ENCODE measurements at places on chromosomes 5 and 9.

- no peak for DNase-seq
Observed at GRCh38 chr9:129558551-129559505, 62.1 kb downstream of the C9orf50 start.

GRCh38 chr5:143331956-143332355 lies 71.5 kb downstream of the NR3C1 start:
- DNase-seq, result no peak

- no peak for DNase-seq
Observed at GRCh38 chr9:128408963-128409431, 11.7 kb upstream of the CERCAM start.

GRCh38 chr5:151432210-151432609 lies 15.2 kb upstream of the SLC36A1 start:
- DNase-seq, result no peak

DNA sequence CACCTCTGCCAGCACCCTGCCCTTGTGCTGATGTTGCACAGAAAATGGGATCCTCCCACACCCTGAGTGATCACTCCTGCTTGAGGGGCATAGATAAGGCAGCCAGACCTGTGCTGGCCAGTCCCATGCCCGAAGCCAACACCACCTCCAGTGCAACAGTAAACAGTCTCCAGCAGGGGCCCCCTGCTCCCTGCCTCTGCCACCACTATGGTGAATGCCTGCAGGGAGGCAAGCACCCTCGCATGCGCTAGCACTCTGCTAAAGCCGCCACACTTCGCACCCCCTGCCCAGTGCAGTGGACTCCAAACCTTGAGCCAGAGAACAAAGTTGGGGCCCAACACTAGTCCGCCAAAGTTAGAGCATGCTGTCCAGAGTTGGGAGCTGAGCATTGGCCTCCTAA lies 118.7 kb downstream of the PJA2 start:
- no peak for DNase-seq

DNA sequence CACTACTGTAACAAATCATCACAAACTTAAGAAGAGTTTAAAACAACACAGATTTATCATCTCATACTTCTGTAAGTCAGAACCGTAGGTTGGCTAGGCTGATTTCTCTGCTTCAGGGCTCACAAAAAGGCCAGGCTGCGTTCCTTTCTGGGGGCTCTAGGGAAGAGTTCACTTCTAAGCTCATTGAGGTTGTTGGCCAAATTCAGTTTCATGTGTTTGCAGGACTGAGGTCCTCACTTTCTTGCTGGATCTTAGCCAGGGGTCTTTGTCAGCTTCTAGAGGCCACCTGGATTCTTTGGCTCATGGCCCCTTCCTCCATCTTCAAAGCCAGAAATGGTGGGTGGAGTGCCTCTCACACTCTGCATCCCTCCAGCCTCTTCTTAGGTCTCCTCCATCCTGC lies 76.0 kb downstream of the ACTBL2 start:
- no peak for DNase-seq

DNA sequence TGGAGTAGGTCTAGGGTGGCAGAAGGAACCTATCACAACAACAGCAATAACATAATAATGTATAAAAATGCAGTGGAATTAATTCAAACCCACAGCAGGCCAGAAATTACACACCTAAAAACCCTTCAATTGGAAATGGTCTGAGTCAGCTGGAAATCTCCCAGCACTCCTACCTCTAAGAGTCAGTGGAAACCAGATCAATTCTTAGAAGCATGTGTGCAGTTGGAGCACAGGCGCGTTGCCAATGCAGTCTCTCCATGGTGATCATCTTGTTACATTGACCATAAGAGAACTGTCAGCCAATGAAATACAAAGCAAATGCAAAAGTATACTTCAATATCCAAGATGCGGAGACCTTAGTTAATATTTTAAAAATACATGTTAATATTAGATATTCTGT lies 15.1 kb upstream of the CSNK1G3 start:
- DNase-seq, result peak; percentile 15

GRCh38 chr9:135639196-135639595 lies at the start of gene GLT6D1:
Gene GLT6D1 (minus strand): TSS chr9:135639540. CDS start chr9:135639187, 353 bp downstream.
- DNase-seq, result no peak

DNA sequence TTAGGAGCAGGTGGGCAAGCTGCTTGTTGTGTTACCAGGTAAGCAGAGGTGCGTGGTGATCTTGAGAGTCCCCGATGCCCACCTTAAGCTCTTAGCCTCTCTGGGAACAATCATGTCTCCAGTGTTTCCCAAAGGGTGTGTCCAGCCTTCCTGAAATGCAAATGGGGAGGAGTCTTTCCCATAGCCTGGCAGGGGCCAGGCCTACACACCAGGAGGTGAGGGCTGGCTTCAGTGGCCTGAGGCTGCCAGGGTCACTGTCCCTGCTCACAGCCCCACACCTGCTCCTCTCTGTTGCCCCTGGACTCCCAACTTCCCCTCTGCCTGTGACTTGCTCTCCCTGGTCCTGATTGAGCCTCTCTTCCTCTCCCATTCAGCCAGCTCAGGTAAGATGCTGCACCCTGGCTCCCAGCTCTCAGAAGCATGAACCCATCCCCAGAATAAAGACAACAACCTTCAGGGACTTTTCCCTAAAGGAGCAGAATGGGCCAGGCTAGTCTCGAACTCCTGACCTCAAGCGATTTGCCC lies 65.7 kb upstream of the PHYKPL start:
- no peak for DNase-seq

GRCh38 chr5:42689391-42689790 lies 67.2 kb upstream of the CCDC152 start:
- DNase-seq, result no peak

GRCh38 chr9:17491780-17492179 lies 87.1 kb upstream of the SH3GL2 start:
- DNase-seq, result no peak

GRCh38 chr9:14313951-14314423 lies at the start of gene NFIB:
Gene NFIB (minus strand): TSS chr9:14314141. CDS start chr9:14313511, 630 bp downstream.
- DNase-seq, result no peak

GRCh38 chr5:9928326-9928725 lies 298.2 kb upstream of the TAS2R1 start:
- DNase-seq, result no peak

- no peak for DNase-seq
Observed at GRCh38 chr9:112694706-112695555, 23.0 kb downstream of the INIP start.

DNA sequence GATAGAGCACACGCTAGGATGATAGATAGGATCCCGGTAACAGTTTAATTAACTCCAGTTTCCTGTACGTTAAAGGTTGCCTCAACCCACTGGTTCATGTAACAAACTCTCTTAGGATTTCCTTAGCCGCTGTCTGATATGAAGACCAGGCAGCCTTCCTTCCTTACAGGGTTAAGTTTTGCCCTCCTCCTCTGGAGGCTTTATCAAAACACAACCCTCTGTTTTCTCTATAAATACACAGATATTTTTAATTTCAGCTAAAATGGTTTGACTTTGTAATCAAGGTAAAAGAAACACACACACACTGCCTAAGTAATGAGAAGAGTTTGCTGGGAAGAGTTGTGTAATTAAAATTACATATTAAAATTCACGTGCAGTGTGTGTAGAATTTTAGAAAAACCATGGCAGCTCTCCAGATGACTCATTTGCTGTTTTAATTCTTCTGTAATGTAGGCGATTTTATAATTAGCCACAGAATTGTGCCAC lies 369.8 kb downstream of the CSNK1G3 start:
- no peak for DNase-seq

GRCh38 chr5:140261403-140262171 lies 41.3 kb downstream of the PFDN1 start:
- peak; percentile 46 for DNase-seq

DNA sequence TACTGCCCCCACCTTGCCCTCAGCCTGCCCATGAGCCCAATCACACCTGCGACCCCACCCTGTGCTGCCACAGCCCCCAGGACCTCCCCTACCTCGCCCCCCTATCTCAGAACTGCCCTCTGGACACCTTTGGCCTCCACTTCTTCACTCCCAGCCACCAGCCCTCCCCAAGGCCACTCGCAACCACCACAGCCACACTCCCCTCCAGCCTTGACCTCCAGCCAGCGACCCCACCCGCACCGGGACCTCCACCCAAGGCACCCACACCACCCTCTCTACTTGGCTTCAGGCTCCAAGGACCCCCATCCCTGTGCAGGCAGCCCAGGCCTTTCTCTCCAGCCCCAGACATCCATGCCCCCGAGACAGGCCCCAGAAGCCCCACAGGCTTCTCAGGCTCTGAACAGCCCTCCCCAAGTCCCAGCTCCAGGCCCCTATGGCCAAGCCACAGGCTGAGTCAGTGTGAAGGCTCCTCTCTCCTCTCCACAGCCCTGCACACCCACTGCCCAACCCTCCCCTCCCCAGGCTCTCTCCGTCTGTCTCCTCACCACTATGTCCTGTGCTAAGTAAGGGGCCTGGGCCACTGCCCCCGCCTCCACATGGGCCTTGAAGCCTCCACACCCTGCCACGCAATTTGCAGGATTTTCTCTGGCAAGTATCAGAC lies 2.0 kb downstream of the AK1 start:
- no peak for DNase-seq

DNA sequence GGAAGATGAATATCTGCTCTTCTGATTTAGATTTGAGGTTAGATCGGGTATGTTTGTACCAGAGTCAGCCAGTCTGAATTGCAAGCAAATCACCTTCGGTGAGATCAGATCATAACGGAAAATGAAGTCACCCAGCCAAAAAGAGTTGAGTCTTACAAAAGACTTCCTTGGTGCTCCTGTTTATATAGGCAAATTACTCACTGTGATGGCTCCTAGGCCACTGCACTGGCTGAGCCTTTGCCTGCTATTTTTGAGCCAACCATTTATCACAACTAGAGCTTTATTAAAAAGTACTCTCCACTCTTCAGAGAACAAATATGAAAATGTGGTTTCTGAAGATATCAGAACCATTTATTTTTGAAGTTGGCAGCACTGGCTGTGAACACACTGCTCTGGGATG lies 277.7 kb upstream of the PCSK5 start:
- DNase-seq, result no peak

DNA sequence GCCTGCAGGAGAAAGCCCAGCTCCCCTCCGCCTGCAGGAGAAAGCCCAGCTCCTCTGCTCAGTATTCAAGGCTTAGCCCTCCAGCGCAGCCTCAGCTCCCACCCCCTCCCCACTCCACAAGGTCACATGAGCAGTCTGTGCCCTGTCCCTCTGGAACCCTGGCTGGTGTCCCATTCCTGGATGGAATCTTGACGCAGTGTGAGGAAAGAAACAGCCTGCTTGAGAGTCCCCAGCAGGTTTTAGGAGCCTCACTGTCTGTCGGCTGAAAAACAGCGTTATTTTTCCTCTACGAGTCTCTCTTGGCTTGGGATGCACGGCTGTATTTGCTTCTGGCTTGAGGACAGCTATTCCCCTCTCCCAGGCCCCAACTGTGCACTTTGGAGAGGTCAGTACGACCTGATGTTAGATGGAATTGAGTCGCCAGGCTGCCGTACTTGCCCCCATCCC lies 210.1 kb upstream of the TRIM32 start:
- DNase-seq, result no peak

GRCh38 chr5:68661237-68661636 lies 432.6 kb upstream of the SLC30A5 start:
- DNase-seq, result peak; percentile 10

GRCh38 chr5:146799671-146800070 lies 78.9 kb downstream of the PPP2R2B start:
- no peak for DNase-seq

DNA sequence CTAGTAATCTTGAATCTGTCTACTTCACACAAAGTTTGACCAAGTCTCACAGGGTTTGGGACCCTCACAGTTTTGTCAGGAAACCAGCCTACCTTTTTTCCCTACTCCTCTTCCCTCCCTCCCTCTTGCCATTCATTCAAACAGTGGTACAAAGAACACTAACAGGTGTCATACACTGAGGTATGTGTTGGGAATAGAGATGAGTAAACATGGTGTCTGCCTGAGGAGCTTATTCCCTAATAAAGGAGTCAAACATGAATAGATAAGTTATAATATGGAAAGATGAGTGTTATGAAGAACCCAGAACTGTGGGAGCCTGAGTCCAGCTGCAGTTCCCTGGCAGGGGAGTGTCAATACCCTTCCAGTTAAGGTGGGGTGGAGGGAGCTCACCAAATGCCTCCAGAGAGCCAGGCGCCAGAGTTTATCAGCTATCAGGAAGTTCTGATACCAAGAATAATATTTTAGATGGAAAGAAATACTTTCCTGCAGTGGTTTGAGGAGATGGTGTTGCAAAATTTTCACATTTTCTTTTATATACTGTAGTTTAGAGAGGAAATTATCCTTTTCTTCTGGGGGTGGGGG lies 183.4 kb upstream of the NR3C1 start:
- DNase-seq, result no peak

DNA sequence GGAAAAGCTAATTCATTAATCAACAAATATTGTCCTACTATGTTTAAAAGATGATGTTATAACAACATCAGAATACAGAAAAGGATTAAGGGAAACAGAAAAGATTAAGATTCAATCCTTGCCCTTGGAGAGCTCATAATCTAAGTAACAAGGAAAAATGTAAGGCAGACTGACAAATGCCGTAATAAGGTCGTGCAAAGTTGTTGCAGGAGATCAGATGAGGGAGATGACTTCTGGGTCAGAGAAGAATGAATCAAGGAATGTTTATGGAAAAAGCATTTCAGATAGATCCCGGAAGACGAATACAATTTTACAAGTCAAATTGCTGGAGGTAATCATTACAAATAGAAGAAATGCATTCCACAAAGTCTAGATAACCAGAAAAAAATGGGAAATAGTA lies 6.4 kb downstream of the ADAMTS6 start:
- DNase-seq, result no peak

DNA sequence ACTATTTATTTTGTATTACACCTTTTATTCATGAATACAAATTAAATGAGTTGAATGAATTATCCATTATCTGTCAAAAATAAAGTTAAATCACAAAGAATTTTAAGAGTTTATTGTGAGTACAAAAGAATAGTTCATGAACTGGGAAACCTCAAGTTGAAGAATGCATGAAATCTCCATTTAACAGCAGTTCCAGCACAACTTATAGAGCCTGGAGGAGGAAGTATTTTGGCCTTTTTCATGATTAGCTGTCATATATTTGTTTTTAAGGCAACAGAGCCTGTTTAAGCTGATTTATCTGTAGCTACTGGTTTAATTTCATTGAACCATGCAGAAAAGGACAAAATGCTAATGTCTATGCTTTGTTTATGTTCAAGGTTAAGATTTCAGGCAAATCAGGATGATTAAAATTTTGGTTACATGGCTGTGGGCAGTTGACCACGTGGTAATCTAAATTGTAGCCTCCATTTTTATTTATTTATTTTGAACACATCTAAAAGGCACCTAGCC lies 12.2 kb downstream of the SPINK1 start:
- no peak for DNase-seq

DNA sequence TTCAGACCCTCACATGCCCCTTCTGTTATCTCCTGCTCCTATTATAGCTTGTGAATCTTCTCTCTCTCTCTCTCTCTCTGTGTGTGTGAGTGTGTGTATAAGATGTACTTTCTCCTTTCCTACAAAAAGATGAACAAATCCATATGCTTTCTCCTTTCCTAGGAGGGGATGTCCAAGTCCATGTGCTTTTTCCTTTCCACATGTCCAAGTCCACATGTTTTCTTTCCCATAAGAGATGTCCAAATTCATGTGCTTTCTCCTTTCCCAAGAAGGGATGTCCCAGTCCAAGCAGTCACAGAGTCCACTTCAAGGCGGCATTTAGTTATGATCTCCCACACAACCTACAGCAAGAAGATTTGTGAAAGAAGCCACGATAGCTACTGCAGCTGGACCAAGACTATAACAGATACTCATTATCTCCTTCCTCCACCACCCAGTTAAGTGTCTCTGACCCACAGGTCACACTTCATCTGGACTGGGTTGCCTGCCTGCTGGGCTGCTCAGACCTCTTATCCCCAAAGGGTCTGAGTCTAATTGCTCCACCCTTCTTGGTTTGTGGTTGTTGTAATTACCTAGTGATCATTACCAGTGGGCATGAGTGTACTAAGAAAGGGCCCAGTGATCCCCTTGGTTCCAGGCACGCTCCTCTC lies 18.4 kb upstream of the FOXI1 start:
- DNase-seq, result no peak

Measured in activated CD4-positive, alpha-beta T cell treated with anti-CD3 and anti-CD28 coated beads, Interleukin-2, amount 50 U/mL, for 16 hours (primary cell).